ENCODE measurements at places on chromosomes 16 and 17.

DNA sequence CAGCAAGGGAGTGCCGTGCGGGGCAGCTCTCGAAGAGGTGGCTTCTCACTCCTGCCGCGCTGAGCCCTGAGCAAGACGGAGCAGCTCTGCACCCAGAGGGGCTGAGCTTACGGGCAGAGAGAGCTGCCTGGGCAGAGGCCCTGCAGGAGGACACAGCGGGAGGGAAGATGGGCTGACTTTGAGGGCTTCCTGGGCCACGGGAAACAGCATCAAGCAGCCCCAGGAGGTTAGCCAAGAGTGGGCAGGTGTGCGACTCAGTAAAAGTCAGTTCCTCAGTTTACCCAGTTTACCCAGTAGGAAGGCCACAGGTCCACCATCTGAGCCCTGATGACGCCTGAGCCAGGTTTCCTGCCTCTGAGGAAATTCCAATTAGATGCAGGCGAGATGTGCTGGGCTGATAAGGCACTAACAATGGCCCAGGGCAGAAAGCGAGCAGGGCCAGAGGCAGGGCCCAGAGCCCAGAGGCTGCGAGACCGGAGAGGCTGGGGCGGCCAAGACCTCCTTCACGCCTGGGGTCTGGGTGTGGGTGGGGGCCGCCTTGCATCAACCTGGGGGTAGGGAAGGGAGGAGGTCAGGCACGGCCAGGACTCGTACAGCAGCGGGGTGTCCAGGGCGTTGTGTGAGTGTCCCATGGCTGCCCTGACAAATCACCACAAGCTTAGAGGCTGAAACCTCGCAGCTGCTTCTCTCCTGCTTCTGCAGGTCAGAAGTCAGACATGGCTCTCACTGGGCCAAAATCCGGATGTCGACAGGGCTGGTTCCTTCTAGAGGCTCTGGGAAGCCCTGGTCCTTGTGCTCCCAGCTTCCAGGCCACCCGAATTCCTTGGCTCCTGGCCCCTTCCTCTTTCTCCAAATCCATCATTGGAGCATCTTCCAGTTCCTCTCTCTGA lies 32.0 kb upstream of the CIBAR2 start:
- no peak for DNase-seq

- no peak for DNase-seq
Observed at GRCh38 chr17:36152639-36153120, 23.8 kb downstream of the TBC1D3B start.

- no peak for DNase-seq
Observed at GRCh38 chr17:44967907-44968224, 237 bp downstream of the C1QL1 start.

DNA sequence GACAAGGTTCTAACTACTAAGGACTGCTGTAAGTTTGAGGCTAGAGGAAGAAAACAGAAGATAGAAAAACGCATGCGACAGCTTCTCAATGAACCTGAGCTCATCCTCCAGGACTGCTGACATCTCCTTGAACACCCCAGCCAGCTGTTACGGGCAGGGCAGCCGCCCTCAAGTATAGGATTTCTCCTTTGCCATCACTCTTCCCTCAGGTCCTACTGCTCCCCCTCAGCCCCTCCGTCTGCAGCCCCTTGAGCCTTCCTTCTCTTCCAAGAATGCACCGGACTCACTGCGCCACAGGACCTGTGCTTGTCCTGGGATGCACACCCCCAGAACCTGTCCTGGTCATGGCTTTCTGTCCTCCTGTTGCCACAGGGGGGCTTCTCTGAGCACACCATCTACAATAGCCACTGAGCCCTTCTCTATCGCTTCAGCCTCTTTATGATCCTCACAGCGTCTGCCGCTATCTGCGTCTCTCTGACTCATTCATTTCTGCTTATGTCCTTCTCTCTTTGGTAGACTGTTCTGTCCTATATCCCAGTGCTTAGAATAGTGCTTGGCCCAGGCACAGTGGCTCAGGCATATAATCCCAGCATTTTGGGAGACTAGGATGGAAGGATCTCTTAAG lies 15.7 kb upstream of the XYLT2 start:
- DNase-seq: no peak

DNA sequence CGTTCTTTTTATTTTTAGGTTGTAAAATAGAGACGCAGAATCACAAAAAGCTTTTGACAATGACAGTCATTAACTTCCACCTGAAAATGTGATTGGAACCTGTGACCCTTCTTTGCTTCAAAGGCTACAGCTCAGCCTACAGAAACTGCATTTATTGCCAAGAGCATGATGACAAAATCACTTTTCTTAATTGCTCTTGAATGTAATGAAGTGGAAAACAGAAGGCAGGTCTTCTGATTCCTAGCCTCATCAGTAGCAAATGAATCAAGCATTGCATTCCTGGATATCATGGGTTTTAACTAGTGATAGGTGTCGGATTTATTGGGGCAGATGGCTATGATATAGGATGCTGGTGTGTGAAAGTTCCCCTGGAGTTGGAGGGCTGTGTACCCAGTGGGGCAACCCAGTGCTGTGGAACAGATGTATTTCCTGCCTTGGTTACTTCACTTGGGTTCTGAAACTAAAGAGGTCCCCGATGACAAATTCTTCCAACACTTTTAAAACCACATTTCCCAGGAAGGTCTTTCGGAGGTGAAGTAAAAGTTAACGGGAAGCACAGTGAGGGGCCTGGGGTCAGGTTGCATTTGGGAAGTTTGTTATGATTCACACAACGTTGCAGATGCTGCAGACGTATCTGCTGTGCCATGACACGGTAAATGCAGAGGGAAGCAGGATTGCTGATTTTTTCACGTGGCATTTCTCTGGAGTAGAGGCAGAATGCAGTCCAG lies 127.5 kb downstream of the HS3ST3A1 start:
- no peak for DNase-seq

DNA sequence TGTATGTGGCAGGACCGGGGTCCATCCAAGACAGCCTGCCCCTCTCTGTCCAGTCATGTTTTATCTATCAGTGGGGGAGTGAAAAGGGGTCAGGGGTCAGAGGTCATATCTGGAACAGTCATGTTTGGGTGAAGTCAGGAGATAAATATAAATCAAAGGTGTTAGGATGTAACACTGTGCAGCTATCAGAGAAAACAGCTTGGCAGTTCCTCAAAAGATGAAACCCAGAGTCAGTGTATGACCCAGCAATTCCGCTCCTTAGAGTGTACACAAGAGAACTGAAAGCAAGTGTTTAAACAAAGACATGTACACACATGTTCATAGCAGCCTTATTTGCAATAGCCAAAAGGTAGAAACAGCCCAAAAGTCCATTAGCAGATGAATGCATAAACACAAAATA lies 361.3 kb downstream of the FOXL1 start:
- DNase-seq: no peak

GRCh38 chr17:76878568-76878967 lies 10.4 kb downstream of the MGAT5B start:
- no peak for DNase-seq

- DNase-seq: no peak
Observed at GRCh38 chr16:49744244-49745220, 111.4 kb downstream of the ZNF423 start.
